Activated CD8-positive, alpha-beta memory T cell treated with anti-CD3 and anti-CD28 coated beads for 4 hours (primary cell): ENCODE measurements at places on chromosomes 6 and 20.

DNA sequence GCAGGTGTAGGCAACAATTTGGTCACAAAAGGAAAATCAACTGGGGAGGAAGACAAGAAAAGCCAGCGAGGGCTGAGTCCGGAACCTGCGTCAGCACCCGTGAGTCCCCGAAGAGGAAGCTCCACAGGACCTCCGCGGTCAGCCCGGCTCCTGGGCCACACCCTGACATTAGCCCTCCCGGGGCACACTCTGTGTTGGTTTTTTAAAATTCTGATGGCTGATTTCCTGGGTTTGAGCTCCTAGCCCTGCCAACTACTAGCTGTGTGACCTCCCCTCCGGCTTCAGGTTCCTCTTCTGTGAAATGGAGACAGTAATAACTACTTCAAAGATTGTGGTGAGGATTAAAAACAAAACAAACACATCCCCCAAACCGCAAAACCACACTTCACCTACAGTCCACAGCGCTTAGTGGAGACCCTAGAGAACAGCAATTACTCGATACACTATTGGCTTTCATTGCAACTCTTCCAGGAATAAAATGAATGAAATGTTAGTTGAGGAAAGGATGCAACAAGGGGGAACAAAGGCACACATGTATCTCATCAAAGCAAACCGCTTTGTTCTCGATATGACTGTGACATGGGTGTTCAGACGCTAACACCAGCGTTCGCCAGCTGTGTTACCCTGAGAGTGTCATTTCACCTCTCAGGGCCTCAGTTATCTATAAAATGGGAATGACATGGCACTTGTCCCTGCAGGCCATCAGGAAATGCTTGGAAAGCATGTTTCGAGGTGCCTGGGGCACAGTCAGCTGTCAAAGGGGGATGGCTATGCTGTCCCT lies 985 bp downstream of the ZBP1 start:
- DNase-seq, result peak; percentile 25

GRCh38 chr6:10390495-10391298 lies 24.2 kb downstream of the TFAP2A start:
- DNase-seq, result no peak

DNA sequence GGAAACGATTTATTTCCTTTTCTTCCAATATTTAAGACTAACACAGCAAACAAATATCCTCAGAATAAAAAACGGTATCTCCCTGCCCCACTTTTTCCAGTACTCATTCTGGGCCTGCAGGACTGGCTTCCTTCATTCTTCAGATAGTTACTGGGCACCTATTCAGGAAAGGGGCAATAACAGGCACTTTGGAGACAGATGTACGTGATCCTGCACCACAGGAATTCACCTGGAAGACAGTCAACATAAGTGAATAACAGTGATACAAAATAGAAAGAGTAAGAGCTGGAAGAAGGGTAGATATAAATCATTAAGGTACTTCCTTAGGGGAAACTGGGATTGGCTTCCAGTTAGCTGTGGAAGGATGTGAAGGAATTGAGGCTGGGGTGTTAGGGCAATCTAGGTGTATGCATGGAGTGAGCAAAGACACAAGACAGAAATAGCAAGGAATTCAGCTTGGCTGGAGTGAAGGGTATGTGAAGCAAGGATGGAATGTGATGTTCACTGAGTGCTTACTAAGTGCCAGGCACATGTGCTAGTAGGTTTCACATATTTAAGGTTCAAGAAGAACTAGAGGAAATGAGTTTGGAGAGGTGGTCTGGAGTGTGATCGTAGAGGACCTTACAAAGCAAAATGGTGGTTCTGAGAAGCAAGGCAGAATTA lies 49.3 kb upstream of the FAM83C start:
- DNase-seq, result no peak

DNA sequence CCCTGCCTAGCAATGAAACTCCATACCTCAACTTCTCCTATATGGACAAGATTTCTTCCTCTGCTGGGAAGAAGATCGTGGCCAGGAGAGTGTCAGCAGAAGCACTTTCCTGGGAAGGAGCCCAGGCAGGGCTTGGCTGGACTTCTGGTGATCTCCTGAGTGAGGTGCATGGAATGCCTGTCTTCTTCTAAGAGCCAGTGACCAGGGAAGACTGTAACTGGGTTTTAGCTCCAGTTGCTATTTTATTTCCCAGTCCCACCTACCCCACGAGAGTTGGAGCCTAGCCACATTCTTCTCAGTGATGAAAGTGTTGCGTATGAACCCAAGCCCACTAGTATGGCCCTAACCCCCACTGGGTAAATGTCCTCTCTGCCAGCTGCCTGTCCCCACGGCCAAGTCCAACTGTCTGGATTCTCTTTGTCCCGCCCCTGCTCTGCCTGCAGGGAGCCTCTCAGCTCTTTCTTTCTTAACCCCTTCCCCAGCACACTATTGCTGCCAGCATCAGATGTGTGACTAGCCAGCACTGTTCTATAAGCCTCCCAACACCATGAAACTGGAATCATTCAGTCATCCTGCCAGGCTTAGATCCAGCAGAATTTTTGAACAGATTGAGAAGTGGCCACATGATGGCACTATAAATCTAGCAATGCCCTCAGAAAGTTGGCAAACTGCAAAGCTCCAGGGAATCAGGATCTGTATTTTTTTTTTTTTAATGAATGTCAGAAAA lies 69.8 kb upstream of the FAM184A start:
- DNase-seq, result no peak

DNA sequence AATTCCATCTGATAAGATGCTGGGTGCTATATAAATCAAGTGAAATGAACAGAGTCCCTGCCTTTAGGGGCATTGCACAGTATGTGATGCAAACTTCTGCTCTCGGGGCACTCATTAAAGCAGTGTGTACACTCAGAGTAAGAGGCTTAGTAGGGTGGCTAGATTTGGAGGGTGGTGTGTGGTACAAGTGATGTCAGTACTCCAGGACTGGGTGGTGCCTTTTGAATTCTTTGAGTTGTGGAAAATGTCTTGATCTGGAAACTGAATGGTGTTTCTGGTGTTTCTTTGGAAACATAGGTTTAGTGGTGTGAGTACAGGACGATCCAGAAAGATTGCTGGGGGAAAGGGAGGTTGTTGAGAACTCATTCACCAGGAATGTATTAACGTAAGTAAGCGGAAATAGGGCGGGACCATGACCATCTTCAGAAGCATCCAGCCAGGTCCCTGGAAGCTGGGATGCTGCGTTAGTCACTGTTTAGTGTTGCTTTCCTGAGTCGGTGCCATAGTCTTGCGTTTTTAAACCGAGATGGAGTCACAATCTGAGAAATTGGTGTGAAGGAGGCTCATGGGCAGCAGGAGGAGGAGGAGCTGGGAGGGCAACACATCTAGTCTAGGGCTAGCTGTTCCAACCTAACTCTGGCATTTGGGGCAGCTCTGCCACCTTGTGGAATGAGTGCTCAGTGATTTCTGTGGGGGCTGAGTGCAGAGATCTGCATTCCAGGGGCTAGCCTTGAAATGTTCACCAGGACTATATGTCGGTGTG lies 70.3 kb downstream of the SCAND1 start:
- peak; percentile 27 for DNase-seq

DNA sequence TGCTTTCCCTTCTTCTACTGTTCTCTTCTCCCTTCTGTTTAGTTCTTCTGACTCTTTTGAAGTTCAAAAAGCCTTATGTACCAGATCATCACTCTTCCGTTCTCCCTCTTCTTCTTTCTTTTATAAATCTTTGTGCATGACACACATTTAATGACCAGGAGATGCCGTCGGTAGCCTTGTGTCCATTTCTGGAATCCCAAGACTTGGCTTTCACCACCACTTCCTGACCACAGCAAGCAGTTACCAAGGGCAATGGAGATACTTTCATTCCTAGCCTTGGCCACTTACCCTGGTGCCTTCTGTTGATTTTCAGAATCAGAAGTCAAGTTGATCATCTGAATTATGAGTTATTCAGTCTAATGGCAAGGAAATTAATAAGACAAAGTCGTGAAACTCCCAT lies 268.5 kb upstream of the QKI start:
- no peak for DNase-seq

DNA sequence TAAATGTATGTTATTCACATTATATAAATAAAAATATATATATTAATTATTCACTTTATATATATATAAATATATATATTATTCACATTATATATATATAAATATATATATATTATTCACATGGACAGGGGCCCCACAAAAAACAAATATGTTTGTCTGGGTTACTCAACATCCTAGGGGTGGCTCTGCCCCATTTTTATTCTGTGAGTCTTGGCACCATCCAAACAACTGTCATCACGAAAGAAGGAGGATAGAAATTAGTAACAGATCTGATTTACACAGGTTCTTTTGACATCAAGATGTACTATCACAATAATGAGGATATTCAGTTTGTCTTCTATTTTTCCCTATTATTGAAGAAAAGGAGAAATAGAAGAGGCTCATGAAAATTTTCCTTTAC lies 187.3 kb downstream of the GPX5 start:
- DNase-seq, result no peak

- DNase-seq, result no peak
Observed at GRCh38 chr6:75196081-75196687, 9.7 kb downstream of the COL12A1 start.

DNA sequence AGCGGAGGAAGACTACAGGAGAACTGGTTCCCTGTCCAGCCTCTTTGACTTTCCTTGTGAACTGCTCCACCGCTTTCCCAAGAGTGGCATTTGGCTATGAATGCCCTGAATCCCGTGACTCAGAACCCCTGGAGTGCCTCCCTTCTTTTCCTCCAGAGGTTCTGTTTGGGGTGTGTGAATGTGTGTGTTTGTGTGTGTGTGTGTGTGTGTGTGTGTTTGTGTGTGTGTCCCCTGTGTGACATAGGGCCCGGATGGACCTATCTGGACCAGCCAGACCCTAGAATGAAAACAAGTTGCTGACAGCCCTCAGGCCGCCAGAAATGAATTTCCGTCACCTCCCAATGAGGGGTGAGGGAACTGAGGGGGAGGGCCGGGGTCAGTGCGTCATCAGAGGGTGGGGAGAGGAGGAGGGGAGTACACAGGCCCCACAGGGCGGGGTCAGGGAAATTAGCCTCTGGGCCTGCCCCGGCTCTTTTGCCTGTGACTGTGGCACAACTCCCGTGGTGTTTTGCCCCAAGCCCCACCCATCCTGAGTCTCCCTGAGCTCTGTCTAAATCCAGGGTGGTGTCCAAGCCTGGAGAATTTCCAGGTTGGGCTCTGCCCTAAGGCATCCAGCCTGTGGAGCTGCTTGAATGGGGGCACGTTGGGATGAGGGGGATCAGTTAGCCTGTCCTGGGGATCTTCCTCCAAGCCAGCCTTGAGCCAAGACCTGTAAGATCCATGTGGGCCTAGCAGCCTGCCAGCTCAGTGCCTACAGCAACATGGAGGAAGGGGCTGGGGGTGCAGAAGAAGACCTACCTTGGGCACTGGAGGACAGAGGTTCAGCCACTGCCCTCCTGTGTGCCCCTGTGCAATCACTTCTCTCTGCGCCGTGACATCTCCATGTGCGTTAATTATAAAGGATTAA lies 15.2 kb upstream of the MRPS18A start:
- DNase-seq, result no peak

- DNase-seq, result peak; percentile 11
Observed at GRCh38 chr6:165884813-165885765, 222.0 kb upstream of the PDE10A start.

- DNase-seq, result no peak
Observed at GRCh38 chr6:47310131-47310480, 401 bp upstream of the TNFRSF21 start.

DNA sequence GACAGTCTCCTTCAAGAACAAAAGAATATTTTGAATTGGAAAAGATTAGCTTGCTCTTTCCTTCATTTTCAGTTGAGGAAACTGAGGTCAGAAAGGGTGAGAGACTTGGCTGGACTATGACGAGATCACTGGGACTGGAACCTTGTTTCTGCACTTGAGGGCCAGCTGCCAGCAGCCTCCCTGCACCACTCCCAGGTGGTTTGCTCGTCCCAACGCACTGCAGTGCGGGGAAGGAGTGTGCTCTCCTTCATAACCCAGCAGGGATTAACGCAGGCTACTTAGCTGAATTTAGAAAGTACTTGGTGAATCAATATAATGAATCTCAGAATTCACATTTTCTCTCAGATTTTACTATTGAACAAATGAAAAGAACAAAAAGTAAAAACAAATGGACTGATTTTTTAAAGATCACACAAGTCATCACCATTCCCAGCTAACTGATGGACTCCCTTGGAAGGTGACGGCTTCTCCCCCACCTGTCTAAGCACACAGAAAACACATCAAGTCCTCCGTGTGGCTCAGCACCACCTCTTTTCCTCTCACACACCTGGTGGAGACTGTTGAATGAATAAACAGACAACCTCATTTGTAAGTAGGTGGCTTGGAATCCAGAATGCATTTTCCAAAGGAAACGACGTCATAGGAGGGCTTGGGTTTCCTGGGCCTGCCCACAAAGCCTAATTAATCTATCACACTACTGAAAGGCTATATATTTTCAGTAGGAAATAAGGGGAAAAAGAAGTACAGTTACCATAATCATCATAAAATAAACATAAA lies 121.0 kb downstream of the QRSL1 start:
- DNase-seq, result no peak

DNA sequence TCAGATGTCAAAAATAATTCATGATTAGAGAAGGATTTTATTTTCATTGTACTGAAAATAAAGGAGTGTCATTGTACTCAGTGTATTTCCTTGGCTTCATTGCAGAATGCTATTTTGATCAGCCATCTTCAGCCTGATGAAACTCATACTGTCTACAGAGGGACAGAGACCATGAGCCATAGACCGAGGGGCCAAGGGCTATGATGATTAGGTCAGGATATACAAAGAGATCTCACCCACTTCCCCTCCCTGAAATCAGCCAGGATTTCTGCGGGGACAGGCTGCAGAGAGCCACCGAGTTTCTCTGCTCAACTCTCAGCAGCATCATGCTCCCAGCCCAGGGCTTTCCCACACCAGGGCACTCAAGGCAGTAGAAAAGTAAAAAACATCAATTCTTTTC lies 47.0 kb downstream of the ALDH8A1 start:
- DNase-seq, result no peak

GRCh38 chr6:127348028-127348661 lies 4.7 kb upstream of the ECHDC1 start:
- DNase-seq, result no peak

DNA sequence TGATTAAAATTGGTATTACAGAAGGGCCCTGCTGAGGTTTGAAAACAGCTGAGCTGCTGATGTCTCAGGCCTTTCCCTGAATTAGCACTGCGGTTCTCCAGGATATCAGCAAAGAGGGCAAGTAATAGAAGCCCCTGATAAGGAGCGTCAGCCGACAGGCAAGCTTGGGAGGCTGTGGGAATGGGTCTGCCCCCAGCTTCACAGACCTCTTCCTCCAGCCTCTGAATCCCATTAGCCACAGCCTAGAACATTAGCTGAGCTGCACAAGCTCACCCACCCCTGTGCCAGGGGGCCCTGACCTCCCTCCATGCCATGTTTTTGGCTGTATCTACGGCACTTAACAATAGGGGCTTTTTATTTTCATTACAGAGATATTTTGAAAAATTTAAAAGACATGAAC lies 59.9 kb downstream of the VAPB start:
- DNase-seq, result no peak
